ENCODE measurements at places on chromosomes 1 and 21.

DNA sequence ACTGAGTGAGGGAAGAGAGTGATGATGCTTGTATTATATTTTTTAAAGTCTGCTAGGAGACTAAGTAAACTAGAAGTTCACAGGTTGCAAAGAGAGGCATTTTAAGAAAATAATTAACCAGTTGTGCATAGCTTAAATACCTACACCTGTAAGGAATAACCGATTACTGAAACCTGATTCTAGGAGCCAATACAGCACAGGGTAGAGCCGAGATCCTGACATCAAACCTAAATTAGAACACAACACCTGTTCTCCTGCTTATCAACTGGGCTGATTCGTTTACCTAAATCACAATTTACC, 54.8 kb downstream of the EPRS1 start:
- no peak for DNase-seq

GRCh38 chr1:168484083-168484482, 59.7 kb downstream of the XCL2 start:
- DNase-seq: no peak

GRCh38 chr1:26321315-26322041, 3.7 kb downstream of the CD52 start:
- peak; percentile 46 for DNase-seq

GRCh38 chr1:75129983-75130789, 4.0 kb upstream of the LHX8 start:
- no peak for DNase-seq

- no peak for DNase-seq
These were observed 71.3 kb upstream of the PKN2 start for GRCh38 chr1:88612773-88613172.

DNA sequence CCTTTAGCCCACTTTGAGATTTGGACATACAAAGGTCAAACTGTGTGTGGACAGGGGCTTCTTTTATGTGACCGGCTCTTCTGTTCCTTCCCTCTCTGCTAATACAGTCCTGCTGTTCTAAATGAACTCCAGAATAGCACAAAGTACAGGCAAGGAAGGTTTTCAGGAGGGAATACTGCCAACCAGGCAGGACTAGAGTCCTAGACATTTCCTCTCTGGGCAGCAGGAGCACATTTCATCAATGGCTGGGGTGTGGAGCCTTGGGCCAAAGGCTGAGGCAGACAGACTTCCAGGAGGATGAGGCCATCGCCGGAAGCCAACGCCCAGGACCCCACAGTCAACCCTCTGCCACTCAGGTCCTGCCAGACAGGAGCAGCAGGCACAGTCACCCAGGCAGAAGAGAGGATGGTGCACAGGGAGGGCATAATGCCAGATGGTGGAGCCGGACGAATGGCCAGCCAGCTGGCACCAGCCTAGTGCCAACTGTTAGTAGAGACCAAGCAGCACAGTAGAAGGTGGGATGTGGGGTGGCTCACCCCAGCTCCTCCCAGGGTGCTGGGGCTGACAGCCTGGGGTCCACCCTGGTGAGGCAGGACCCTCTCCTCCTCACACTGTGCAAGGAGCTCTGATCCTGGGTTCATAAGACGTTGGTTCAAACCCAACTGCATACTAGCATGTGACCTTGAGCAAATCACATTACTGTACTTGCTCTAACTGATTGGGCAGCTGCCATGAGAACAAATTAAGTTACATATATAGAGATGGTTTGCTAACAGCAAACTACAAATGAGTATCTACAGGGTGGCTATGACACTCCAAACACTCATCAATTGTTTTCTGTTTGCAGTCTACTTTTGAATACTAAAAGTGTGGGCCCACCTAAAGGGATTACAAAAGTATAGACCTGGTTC, 410.7 kb downstream of the SIPA1L2 start:
- DNase-seq: no peak

DNA sequence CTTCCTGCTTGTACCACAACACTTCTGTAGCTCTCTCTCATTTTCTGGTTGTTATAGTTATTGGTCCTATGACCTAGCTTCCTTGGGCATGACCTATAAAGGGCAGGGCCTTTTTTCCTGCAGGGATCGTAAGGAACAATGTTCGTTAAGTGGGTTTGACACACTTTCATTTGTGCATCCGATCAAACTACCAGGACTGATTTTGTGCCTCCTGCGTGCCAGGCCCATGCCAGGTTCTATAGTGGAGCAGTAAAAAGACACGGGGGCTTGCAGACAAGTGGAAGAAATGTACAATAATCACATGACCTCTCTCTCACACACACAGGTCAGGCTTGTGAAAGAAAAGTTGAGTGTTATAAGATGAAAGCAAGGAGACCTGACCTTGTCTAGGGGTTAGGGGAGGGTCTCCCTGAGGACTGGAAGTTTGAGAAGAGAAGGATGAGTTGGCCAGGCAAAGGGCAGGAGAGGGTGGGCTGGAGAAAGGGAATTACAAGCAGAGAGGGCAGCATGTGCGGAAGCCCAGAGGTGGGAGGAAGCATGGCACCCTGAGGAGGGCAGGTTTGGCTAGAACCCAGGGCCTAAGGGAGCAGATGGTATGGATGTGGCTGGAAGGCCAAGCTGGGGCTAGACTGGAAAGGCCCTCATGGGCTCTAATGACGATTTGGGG, 145.4 kb downstream of the GRIK3 start:
- no peak for DNase-seq

DNA sequence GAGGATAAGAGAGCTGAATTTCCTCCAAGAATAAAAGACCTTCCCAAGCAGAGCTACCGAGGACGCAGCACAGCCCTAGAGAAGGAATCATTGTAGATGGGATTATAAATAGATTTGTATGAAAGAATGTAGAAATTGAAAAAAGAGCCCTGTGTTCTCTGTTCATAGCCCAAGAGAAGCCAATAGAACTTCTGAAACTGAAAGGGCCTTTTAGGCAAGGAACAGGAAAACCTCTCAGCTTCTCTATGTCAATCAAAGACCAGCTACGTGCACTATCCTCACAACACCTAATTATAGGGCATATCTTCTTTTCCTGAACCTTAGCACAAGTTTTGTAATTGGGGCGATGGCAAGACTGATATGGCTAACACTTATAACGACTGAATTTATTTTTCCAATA, 192.4 kb upstream of the RNPC3 start:
- DNase-seq: no peak

- DNase-seq: no peak
These were observed 69.8 kb downstream of the ITGB3BP start for GRCh38 chr1:63453232-63453631.

GRCh38 chr1:204126386-204126785, 25.5 kb downstream of the ETNK2 start:
- no peak for DNase-seq

DNA sequence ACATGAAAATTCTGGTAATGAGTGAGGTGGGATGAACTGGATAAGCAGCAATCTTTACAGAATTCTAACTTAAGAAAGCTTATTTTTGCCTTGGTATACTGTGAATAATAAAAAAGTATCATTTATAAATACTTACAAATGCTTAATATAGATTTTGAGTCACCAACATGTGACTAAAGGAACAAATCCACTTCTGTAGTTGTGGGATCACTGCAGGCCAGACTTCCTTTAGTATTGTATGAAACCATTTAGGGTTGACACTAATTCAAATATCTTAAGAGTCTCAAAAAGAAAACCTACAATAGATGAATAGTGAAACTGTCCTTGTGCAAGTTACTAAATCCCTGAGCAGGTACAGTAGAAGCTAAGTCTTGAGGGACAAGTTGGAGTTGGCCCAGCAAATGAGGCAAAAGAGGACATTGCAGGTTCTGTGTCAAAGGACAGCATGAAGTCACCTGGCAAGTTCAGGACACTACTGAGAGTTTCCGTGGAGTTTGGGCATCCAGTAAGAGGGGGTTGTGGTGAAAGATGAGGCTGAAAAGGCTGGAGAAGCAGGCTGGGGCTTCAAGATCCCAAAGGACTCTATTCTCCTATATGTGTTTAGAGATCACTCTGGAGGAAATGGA, 5.9 kb upstream of the THEM4 start:
- no peak for DNase-seq

GRCh38 chr1:204417074-204417997, 5.7 kb upstream of the PPP1R15B start:
- DNase-seq: no peak

GRCh38 chr1:164720440-164721227, 161.7 kb downstream of the PBX1 start:
- DNase-seq: no peak

GRCh38 chr21:41090981-41091380, 77.0 kb upstream of the BACE2 start:
- no peak for DNase-seq

GRCh38 chr1:22285549-22286396, 142.9 kb upstream of the WNT4 start:
- no peak for DNase-seq

- no peak for DNase-seq
These were observed 13.5 kb downstream of the ESPN start for GRCh38 chr1:6438047-6438525.

DNA sequence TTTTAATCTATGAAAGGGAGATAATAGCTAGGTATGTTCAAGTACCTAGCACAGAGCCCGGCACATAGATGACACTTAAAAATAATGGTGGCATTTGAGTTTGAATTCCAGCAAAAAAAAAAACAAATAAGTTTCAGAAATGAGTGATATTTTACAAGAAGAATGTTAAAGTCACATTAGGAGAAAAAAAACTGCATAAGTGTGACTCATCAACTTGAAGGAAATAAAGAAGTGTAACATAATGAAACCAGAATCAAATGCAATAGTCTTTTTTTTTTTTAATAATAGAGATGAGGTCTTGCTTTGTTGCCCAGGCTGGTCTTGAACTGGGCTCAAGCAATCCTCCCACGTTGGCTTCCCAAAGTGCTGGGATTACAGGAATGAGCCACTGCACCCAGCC, 17.1 kb downstream of the DNASE2B start:
- no peak for DNase-seq

- no peak for DNase-seq
These were observed 39.5 kb downstream of the PTPRC start for GRCh38 chr1:198678301-198678836.

DNA sequence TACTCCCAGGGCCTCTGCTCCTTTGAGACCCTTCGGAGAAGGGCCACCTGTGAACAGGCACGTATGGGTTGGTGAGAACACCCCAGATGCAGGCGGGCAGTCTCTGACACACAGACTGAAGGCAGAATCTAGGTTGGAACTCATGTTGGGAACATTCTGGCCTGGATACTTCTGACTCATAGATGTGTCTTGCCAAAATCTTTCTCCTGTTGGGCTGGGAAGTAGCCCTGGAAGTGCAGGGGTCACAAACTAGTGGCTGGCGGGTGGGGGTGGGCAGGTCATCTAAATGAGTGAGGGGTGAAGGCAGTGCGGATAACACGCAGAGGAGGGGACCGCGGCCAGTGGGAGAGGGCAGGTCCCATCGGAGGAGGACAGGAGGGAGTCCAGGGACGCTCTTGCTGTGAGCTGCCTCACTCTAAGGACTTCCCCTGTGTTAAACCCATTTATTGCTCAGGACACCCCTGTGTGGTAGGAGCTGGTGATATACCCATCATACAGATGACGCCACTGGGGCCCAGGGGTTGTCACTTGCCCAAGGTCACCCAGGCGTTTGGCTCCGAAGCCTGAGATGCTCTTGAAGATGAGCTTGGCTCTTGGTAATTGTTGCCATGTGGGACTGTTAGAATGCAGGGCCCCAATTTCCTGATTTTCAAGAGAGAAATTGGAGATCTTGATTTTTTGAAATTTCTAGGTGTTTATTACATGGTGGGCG, 181.0 kb downstream of the PTPRU start:
- no peak for DNase-seq

GRCh38 chr1:200304171-200304570, 105.7 kb downstream of the ZNF281 start:
- DNase-seq: no peak

- DNase-seq: no peak
These were observed 374.9 kb upstream of the CAMK1G start for GRCh38 chr1:209208648-209209047.

DNA sequence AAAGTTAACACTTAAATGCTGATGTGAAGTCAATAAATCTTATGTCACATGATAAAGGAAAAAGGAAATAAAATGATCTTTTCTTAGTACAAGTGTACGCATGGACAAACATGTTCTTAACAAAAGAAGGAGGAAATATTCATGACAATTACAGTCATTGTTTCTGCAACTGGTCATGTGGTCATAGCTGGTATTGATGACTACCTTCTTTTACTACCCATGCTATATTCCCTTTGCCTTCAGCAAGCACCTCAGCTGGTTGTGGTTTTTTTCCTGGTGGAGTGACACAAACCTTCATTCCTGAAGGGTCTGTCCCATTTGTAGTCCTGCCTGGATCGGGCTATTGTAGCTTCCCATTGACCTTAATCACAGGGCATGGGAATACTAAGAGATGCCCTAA, 23.4 kb upstream of the TSHB start:
- DNase-seq: no peak

- DNase-seq: no peak
These were observed 81.4 kb downstream of the RUNX1 start for GRCh38 chr21:34967509-34968289.

GRCh38 chr21:32132881-32133280, 146.0 kb downstream of the MIS18A start:
- no peak for DNase-seq

GRCh38 chr1:208885060-208885459, 640.9 kb upstream of the PLXNA2 start:
- DNase-seq: no peak

- no peak for DNase-seq
These were observed 8.2 kb upstream of the SSX2IP start for GRCh38 chr1:84698151-84699110.

DNA sequence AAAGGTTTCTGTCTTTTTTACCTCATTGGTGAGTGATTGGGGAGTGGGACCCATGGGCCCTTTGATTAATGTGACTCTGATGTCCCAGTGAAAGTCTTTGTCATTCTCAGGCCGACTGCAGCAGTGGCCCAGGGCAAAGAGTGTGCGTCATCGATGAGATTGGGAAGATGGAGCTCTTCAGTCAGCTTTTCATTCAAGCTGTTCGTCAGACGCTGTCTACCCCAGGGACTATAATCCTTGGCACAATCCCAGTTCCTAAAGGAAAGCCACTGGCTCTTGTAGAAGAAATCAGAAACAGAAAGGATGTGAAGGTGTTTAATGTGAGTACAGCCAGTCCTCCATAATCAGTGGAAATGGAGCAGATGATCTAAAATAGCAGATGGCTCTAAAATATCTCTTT, 19.4 kb downstream of the NTPCR start:
- DNase-seq: no peak

DNA sequence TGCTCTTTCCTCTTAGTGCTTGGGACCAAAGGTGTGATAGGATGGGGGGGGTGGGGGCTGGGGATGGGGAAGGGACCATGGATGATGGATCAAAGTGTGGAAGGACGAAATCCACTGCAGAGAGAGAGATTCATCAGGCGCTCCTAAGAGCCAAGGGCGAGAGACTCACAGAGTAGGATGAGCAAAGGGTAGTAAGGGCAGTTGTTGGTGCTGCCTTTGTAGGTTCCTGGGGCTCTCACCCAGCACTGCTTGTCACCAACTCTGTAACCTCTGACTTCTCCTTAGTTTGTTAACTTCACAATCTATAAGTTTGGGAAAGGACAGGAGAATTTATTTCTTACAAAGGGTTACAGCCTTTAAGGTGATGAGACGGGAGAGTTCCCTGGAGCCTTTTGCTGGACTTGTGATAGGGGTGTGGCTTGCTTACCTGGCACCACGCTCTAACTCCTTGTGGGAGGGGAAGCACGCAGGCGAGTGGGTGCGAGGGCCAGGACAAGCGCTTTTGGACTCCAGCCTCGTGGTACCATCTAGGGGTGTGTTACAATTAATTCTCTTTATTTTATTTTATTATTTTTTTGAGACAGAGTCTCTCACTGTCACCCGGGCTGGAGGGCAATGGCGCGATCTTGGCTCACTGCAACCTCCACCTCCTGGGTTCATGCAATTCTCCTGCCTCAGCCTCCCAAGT, 1.6 kb upstream of the PDXK start:
- DNase-seq: no peak

- no peak for DNase-seq
These were observed 203.2 kb downstream of the APP start for GRCh38 chr21:25967181-25967900.

Data from NCI-H1048 (cell line).